Stimulated activated CD4-positive, alpha-beta T cell treated with anti-CD3 and anti-CD28 coated beads, Interleukin-4, amount 100 ng/mL, for 24 hours (primary cell): ENCODE measurements at places on chromosomes 12 and 14.

DNA sequence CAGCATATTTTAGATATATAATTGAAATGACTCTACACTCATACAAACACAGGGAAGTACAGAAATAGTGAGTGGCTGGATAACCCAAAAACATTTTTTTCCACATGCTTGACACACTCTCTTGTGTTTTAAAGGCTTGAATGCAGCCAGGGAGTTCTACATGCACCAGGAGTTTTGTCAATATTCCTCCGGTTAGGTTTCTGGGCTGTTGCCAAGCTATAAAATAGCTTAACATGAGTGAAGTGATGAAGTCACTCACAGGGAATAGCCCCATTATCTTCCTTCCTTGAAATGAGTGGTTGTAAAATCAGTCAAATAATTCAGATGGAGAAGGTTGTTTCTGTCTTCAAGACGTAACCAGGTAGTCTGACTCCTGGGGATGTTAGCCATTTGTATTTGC is 582.7 kb downstream of the SLC6A15 start:
- no peak for DNase-seq

DNA sequence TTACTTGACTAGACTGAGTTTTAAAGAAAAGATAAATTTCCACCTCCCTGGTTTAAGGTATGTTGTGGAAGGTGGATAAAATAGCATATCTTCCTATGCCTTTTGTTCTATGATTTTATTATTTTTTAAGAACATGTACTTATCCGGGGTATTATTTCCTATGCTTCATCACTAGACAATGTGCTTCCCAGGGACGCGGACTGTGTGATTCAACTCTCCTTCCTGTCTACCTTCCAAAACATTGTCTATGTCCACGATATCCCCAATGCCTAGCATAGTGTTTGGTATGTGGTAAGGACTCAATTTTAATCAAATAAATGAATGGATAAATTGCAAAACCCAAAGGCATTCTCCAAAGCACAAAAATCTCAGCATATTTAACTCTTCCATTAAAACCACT is 8.3 kb upstream of the CCND2 start:
- DNase-seq = no peak

- peak; percentile 7 for DNase-seq
Measured at GRCh38 chr14:81471062-81471461, 62.6 kb downstream of the SEL1L start.

DNA sequence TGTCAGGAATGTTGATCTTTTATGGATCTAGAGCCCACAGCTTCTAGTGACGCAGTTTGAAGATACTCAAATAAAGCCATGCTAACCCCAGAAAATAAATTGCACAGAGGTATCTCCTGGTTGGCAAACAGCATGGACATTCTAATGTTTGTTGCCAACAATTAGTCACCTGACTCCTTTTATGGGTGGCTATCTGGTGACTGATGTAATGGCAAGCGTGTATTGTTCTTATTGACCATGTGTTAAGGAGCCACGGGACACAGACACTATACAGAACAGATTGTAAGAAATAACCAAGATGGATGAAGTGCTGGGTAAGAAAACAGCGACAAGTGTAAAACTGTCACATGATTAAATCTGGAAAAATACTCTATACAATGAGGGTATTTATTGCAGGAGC is 401.3 kb upstream of the PDE3A start:
- DNase-seq = no peak

GRCh38 chr12:6604259-6605029 is 2.7 kb downstream of the CHD4 start:
- DNase-seq = no peak

GRCh38 chr12:117702741-117703140 is 266.0 kb downstream of the KSR2 start:
- no peak for DNase-seq

DNA sequence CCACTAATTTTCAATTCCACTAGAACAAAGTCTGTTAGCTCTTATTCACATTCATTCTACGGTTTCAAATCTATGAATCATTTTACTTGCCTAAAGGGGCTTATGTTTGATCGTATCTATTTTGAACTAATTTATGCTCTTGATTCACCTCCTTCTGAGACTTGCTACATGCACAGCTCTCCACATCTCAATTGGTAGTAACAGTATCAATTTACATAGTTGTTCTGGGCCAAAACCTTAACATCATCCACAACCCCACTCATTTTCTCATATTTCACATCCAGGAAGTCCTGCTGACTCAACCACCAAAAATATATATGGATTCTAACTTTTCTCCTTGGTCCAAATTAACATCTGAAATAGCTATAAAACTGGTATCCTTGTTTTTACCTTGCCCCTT is 208.6 kb downstream of the RASSF9 start:
- no peak for DNase-seq

- no peak for DNase-seq
Measured at GRCh38 chr12:52147367-52147963, 44.3 kb downstream of the KRT80 start.

- DNase-seq = no peak
Measured at GRCh38 chr12:72889791-72890190, 617.6 kb downstream of the TRHDE start.

- no peak for DNase-seq
Measured at GRCh38 chr12:124478985-124479645, 88.3 kb downstream of the NCOR2 start.

DNA sequence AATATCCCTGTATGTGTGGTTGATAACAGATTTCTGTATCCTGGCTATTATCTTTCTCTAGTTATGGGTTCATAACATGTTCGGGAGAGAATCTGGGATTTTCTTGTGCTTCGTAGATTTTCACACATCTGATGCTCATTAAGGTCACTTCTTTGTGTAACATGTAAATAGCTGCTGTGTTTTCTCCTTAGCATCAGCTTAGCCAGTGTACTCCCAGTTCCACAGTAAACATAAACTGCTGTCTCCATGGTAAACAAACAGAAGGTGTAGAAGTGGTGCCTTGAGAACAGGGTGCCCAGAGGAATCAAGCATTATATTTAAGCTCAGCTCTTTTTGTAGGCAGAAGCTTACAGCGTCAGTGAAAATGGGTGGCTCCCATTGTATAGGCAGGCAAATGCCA is 88.0 kb downstream of the ANO6 start:
- DNase-seq = no peak

- DNase-seq = no peak
Measured at GRCh38 chr12:129887101-129887500, 16.7 kb downstream of the TMEM132D start.

GRCh38 chr12:124822218-124822617 is 41.4 kb downstream of the SCARB1 start:
- no peak for DNase-seq

DNA sequence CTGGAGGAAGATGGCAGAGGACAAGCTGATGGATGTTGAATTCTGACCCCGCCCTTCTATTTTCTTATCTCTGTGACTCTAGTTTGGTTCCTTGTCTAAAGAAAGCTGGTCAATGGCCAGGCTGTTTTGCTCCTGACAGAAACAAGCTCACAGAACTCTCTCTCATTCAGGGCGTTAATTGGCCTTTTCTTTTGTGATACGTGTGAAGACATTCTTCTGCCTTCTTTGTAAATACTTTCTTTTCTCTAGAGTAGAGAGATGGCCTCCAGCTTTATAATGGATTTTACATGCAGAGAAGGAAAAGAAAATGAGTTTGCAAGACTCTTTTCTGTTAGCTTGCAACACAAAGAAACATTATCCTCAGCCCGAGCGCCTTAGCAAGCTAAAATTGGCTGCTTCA is 492.2 kb upstream of the CCDC196 start:
- no peak for DNase-seq

- no peak for DNase-seq
Measured at GRCh38 chr12:65907513-65907912, 83.2 kb downstream of the HMGA2 start.

- DNase-seq = no peak
Measured at GRCh38 chr14:55701638-55702037, 121.6 kb downstream of the KTN1 start.

DNA sequence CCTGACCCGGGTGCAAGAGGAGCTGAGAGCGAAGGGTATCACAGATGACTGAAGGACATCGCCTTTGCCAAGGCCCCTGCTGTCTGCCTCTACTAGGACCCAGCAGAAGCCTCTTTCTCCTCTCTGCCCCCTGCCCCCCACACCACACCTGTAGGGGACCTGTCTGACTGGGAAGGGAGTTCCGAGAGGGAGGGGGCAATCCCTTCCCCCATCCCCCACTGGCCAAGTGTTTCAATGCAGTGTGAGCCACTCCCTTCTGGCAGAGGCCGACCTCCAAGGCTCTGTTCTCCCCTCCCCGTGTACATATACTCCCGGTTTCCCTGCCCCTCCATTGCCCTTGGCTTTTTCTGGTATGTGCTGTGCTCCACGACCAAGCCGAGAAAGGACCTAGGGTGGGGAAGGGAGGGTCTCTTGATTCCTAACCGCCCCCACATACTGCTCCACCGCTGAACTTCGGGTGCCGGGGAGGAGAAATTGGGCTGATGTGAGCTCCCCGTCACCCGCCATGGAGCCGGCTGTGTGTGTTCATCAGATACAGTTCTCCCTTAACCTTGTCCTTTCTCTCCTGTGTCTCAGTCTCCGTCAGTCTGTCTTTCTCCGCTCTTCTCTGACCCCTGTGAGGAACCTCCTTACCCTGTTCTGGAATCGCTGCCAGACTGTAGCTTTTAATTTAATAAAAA is 2.0 kb upstream of the ARHGEF25 start:
- DNase-seq = no peak

- DNase-seq = no peak
Measured at GRCh38 chr12:80925237-80925636, 12.5 kb downstream of the LIN7A start.

DNA sequence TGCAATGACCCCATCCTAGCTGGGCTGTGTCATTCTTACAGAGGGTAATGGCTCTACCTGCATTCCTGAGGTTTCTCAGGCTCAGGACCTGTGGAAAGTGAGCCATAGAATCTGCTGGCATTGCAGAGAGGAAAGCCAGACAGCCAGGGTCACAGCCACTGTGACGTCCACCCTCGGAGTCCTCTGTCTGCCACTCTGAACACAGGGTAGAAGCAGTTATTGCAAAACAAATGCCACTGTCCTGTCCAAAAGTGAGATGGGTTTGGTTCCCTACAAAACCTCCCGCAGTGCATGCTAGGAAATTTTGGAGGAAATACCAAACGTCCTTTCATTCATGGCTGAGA is 37.8 kb downstream of the TNFAIP2 start:
- DNase-seq = no peak

DNA sequence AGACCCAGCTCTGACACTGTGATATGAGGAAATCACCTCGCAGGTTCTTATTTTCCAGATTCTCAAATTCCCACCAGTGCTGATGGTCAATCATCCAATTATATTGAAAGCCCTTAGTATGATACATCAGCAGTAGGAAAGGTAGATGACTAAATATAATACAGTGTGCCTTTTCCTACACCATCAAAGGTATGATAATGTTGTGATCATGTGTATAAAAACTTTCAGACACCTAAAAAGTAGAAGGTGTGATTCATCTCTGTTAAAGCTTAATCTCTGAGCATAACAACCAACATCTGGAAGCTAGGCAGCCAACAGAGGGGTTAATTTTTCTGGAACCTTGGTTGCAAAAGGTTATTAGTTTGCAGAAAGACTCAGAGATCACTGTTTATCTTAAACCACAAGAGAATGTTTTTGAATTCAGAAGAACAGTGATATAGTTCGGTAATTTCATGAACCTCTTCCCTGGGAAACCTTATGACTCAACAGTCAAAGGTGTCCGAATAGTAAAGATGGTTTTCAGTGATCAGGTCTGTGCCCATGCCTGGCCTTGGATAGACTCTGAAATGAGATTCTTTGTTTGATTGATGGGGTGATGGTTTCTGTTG is 122.5 kb downstream of the ETV6 start:
- DNase-seq = peak; percentile 18

DNA sequence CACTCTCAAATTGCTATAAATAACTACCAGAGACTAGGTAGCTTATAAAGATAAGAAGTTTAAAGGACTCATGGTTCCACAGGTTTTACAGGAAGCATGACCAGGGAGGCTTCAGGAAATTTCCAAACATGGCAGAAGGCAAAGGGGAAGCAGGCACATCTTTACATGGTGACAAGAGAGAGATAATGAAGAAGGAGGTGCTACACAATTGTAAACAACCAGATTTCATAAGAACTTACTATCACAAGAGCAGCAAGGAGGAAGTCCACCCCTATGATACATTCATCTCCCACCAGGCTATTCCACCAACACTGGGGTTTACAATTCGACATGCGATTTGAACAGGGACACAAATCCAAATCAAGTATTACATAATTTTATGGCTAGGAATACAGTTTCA is 257.7 kb downstream of the BTG1 start:
- DNase-seq = no peak

- no peak for DNase-seq
Measured at GRCh38 chr14:96625426-96625985, 123.3 kb downstream of the PAPOLA start.
